ENCODE measurements at places on chromosomes 7 and 10.

GRCh38 chr10:26157734-26158133 is 58.8 kb upstream of the GAD2 start:
- DNase-seq, result no peak

- DNase-seq, result no peak
These were observed 15.8 kb downstream of the DNMBP start for GRCh38 chr10:99993701-99994689.

DNA sequence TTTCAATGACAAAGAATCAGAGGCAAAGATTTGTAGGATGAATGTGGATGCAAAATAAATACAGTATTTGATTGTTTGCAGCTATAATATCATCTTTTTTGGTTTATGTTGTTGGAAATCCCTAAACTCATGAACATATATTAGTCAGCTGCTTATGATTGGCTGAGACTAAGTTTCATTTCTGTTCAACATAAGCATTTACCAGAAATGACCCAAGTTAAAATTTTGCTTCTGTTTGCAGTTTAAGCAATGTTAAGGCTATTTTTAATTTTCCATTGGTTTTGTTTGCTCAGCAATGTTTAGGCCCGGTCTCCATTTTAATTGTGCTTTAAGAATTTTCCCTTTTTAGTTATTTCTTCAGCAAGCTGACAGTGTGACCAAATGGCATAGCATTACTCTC is 22.0 kb downstream of the GIMAP6 start:
- DNase-seq, result no peak

DNA sequence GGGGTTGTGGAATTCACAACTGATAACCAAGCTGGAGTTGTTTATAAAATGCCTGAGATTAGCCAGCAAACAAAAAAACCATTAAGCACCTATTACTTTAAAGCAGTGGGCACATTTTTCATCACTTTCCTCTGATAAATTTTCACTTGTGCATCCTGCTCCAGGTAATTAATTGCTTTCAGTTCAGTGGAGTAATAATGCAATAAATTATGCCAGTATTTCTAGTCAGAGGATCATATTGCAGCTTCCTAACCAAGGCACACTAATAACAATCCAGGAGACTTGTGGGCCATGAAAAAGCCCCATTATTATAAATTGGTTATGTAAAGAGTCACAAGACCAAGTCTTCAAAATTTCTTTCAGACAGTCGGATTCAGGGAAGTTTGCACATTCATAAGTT is 193.2 kb downstream of the LRMDA start:
- DNase-seq, result no peak
